ENCODE measurements at places on chromosomes 6 and 20.

GRCh38 chr6:25009393-25009710, 73.6 kb upstream of the RIPOR2 start:
- no peak for DNase-seq

GRCh38 chr6:104212977-104213668, 646.6 kb downstream of the HACE1 start:
- no peak for DNase-seq

GRCh38 chr6:165767228-165767627, 104.2 kb upstream of the PDE10A start:
- no peak for DNase-seq

GRCh38 chr6:128276311-128276710, 244.1 kb downstream of the PTPRK start:
- no peak for DNase-seq

DNA sequence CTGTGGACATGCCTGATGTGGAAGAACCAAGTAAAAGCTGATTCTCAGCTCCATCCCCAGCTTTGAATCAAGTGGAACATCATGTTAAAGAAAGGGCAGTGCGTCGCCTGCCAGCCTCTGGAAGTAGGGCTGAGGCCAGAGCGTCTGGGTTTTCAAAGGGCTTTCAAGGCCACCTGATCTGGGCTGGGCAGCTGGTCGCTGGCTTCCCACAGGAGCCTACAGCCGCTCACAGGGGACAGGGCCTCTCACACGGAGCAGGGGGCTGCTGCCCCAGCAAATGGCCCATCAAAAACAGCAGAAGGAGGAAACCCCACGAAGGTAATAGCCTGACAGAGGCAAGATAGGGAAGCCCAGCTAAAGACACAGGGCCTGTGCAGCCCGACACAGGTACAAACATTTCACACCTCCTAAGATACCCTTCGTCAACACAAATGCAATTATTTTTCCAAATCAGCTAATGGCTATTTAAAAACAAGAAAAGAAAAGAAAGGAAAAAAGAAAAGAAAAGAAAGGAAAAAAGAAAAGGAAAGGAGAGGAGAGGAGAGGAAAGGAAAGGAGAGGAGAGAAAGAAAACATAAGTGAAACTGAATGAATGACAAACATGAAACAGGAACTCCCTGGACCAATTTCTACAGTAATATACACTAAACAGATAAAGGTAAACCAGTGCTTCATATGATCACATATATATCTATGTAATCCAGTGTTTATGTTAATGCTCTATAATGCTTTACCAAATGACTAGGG, 24.8 kb downstream of the RRBP1 start:
- no peak for DNase-seq

GRCh38 chr20:63361519-63362435, 628 bp upstream of the CHRNA4 start:
- no peak for DNase-seq
